GF-D8 (cell line): ENCODE measurements at places on chromosomes 1 and 21.

DNA sequence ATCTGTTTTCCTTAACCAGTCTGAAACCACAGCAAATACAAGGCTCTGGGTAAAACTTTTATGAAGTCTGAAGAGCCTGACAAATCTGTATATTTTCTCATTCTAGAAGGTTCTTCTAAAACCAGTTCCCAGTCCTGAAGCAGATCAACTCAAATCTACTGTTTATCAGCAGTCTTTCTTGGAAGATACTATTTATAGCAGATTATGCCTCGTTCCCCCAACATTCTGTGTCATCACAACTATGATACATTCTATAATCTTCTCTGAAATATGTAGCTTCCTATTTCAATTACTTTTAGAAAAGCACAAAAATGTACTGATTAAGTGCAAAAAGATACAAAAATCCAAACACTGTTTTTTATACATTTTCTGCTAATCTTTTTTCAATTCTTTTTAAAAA lies 67.5 kb downstream of the NIBAN1 start:
- no peak for DNase-seq

GRCh38 chr1:80893115-80893514 lies 907.6 kb upstream of the ADGRL2 start:
- DNase-seq, result no peak

DNA sequence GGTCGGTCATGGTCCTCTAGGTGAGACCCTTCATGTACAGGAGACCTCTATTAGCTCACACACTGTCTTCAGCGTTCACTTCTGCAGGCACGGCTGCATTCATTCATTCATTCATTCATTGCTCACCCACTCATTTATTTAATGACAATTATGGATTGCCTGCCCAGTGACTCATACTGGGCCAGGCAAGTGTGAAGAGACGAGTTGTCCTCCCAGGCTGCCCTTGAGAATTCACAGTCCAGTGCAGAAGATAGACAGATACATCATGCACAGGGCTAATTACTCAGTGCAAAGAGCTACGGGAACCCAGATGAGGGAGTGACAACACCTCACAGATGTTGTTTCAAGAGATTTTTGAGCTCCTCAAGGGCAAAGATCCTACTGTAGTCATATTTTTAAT lies 248.4 kb downstream of the TNR start:
- no peak for DNase-seq

GRCh38 chr1:232045139-232045994 lies 418.8 kb downstream of the DISC1 start:
- DNase-seq, result no peak

GRCh38 chr1:18640228-18641004 lies 9.8 kb downstream of the PAX7 start:
- no peak for DNase-seq

GRCh38 chr1:54842963-54843362 lies 41.8 kb upstream of the TTC22 start:
- no peak for DNase-seq

- DNase-seq, result no peak
These were observed 172.6 kb downstream of the APP start for GRCh38 chr21:25997788-25998611.

- DNase-seq, result no peak
These were observed 1.7 kb downstream of the HSPG2 start for GRCh38 chr1:21935393-21935804.

DNA sequence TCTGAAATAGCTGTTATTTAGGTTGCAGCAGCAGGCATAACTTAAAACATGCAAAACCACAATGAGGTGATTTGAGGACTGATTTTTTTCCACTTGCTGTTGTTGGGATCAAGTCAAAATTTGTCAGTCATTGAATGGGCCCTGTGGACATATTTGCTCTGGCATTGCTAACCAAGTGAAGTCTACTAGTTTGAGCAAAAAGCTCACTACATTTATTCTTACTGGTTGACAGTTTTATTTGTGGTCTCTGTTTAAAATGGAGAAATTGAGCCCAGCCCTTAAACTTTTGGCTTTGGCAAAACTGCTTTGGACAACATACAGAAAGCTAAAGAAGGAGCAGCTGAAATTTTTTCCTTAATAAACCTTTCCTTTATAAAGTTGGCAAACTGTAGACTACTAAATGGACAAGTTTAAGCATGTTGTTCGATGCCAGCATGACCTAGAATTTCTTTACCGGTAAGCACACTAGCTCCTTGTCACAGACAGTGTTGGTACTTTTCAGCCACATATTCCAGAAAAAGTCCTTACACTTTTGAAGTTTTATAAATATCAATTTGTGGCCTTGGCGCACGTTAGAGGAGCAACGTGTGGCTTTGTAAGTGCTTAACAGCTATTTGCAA lies 234.6 kb downstream of the USP25 start:
- DNase-seq, result no peak

DNA sequence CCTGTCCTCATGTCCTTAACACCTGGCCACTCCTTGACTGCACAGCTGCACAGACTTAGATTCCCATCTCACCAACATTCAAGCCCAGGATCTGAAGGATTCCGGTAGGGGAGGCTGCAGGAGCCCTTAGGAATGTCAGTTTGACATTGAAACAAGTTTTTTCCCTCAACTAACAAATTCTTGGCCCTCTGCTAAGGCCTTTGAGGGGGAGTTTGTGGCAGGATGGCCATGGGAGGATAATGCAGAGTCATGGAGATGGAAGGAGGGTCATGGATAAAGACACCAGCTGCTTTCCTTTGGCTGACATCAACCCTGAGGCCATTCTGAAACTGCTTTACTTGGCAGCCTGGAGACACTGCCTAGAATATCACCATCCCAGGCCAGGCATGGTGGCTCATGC lies 63.4 kb upstream of the PPP2R5A start:
- DNase-seq, result no peak

- DNase-seq, result no peak
These were observed 11.9 kb upstream of the IGFN1 start for GRCh38 chr1:201178718-201179117.

- no peak for DNase-seq
These were observed 1973.8 kb downstream of the MRPL39 start for GRCh38 chr21:23633447-23633940.

DNA sequence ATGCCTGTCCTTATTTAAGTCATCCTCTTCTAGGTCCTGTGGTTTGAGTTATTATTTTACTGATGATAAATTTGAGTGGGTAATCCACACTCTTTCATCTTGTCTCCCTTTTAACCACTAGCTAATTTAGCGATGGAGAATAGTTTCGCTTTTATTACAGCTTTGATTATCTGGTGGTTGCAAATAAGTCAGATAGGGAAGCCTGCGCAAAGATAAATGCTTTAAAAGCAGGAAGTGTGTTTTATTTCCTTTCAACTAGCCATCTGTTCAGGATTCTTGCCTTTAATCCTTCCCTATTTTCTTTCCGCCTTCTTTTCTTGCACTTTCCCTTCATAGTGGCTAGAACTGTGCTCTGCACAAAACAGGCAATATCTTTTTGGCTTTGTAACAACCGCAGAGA lies 129.0 kb downstream of the TGFB2 start:
- DNase-seq, result no peak

DNA sequence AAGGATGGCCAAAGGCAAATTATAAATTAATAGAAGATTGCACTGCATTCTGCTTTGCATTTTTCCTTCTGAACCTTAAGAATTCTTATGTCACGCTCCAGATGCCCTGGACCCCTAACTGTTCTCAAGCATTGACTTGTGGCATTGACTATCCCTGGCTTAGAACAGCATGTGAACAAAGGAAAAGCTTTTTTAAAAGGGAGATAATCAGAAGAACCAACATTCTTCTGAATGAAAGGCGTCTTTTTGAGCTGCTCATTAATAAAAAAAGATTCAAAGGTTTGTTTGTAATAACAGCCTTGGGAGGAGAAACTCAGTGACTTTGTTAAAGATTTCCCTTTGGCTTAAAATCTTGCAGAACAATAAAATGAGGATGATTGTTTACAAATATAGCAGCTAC lies 105.5 kb downstream of the TNNI3K start:
- DNase-seq, result no peak

- no peak for DNase-seq
These were observed 307.0 kb downstream of the ST6GALNAC3 start for GRCh38 chr1:76381450-76382097.

DNA sequence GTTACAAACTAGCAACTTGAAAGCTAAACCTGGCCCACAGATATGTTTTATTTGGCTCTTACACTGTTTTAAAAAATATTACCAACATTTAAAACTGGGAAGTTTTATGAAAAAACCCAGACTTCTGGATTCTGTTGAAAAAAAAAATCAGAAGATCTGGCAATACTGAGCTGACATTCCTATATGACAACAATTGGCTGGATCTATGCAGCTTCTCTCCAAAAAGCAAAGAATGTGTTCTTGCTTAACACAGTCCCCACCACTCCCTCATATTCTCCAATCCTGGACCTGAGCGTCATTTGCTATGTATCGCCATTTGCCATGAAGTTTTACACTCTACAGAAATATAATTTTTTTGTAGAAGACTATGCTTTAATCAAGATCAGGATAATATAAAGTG lies 859.6 kb downstream of the LTN1 start:
- no peak for DNase-seq

DNA sequence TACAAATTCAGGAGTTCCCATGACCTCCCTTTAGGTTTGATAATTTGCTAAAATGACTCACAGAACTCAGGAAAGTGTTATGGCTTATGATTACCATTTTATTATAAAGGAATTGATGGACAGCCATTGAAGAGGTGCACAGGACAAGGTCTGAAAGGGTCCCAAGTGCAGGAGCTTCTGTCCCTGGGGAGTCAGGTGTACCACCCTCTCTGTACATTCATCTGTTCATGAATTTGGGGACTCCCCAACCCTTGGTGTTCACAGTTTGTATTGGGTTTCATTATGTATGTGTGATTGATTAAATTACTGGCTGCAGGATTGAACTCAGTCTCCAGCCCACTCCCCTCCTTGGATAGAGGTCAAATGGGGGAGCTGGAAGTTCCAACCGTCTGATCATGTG lies 10.8 kb upstream of the IL10RB start:
- DNase-seq, result no peak

DNA sequence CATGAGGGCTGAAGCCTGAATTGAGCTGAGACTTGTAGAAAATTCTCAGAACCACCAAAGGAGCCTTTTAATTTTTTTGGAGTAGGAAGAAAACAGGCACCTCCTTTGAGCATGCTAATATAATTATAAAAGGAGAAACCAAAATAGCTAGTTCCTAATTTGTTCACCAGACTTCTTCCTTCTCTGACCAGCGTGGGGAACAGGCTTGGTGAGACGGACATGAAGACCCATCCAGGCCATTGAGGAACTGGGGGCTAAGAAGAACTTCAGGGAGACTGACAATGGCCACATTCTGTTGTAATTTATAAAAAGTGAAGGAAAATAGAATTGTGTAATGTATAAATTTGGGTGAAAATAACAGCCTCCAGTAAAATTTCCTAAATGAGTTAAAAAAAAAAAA lies 62.6 kb downstream of the MAN1C1 start:
- no peak for DNase-seq

DNA sequence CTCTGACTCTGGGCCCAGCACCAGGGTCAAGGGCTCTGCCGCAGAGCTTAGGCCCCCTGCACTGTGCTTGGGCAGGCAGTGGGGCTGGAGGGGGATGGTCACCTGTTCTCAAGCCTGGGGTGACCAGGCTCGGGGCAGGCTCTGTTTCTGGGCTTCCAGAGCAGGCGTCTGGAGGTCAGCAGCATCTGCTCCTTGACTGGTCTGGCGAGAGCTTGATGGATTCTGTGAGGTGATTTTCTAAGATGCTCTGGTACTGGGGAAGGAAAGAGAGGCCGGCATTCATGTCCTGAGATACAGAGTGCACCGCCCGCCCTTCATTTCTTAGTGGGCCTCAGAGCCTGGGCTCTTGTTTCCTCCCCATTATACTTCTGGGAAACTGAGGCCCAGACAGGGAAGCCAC lies 24.5 kb downstream of the RAB7B start:
- no peak for DNase-seq

GRCh38 chr1:97356309-97356708 lies 564.5 kb downstream of the DPYD start:
- no peak for DNase-seq

- no peak for DNase-seq
These were observed 33.8 kb upstream of the RCAN3 start for GRCh38 chr1:24468685-24469316.

GRCh38 chr1:30912224-30912623 lies 3.7 kb upstream of the SDC3 start:
- no peak for DNase-seq

DNA sequence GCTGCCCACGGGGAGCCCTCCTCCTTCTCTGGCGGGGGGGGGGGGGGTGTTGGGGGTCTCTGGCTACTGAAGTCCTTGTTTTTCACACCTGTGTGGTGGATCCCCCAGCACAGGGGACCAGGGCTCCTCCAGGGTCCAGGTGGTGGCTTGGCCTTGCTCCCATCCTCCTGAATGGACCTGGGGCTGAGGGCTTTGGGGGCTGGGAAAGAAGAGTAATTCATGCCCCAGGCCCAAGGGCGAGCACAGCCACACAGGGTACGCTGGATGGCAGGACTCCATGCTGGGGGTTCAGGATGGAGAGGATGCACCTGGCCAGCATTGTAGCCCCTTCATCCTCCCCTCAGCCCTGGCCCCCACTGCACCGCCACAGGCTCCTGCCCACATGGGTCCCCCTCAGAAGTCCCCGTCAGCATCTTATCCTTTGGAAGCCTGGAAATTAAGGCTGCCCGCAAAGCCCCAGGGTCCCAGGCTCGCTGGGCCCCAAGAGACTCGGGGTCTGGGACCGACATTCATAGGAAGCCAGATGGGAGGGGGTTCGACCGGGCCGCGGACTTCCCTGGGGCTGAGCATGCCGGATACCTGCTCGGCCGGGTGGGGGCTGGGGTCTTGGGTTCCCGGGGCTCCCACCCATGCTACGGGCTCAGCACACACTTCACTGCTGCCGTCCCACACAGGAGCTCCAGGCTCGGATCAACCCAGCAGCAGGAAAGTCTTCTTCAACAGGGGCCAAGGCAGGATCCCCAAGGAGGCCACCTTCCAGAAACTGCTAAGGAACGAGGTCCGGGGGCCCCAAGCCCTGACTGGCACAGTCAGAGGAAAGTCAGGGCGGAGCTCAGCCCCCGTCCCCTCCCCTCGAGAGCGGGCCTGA lies 49.0 kb upstream of the ACTRT2 start:
- DNase-seq, result no peak

DNA sequence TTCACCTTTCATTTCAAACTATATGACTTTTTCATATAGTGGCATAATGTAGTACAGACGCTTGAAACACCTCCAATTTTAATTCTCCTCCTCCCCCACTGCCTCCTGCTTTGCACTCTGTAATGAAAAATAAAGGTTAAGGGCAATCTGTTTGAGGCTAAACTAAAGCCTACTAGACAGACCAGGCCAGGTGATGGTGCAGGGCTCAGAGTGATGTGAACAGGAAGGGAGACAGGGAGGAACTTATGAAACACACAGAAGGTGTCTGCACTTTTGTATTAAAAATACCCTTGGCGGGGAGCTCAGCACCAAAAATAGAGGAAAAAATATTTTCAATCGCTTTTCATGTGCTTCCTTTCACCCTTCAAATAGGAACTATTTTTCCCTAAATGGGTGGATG lies 415.4 kb downstream of the LMO4 start:
- no peak for DNase-seq

DNA sequence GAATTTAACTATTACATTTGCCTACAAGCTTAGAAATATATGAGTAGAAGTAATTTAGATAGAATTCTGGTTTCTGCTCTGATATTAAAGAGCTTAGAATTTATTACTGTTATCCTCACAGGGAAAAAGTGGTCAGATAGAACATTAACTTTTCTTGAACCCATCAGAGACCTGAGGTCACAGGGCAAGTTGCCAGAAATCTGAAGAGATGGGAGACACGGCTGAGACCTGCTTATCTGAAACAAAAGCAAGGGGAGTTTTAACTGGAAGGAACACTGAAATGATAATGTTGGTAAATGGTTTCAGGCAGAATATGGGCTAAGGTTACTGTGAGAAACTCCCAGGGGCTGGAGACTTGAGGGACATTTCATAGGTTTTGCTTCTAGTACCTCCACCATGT lies 28.0 kb upstream of the USP25 start:
- no peak for DNase-seq
